Hematopoietic multipotent progenitor cell treated with erythropoietin and hydrocortisone succinate and interleukin-3 and kit ligand, for 15 days (in vitro differentiated cells): ENCODE measurements at places on chromosomes 12 and 14.

DNA sequence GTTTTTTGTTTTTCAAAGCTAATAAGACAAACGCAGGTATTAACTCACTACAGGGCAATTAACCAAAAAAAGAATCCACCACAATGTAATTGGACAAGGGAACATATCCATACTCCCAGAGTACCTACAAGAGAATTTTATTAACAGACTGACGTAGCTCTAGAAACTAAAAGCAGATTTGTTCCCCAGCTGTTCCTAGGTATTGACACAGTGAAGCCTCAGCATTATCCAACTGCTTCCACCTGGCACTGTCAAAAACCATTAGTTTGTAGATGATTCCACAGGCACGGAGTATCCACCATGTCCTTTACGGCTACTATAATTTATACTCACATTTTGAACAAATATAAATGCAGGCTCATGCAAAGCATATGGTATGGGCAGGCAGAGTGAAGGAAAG is 22.3 kb downstream of the PPM1H start:
- no peak for DNase-seq

DNA sequence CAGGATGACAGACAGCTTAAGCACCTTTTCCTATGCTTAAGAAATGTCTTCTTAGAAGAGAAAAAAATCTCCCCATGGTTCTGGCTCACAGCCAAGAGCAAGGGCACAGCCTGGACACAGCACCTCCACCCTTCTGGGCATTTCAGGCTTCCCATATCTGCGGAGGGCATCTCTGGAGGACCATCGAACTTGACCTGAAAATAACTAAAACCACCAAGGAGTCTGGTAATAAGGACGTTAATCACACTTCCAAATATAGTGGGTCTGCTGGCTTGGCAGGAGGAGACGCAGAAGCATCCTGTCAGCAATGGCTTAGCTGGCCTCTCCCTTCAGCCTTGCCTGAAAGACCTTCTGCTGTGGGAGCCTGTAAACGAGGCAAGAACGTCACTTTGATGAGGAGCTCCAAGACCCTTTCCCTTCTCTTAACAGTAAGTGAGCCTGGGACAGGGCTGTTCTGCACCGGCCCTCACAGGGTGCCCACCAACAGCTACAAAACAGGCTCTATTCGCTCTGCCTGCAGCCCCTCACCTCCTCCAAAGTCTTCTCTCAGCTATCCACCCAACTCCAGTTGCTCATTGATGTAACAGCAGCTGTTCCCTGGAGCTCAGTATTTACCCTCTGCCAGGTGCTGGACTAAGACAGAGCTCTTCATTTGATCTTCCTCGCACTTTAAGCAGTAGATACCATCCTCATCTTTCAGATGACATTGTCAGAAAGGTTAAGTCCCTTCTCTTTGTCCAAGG is 13.2 kb downstream of the SETD3 start:
- no peak for DNase-seq

- no peak for DNase-seq
Observed at GRCh38 chr12:104189915-104190555, 25.5 kb upstream of the TXNRD1 start.

DNA sequence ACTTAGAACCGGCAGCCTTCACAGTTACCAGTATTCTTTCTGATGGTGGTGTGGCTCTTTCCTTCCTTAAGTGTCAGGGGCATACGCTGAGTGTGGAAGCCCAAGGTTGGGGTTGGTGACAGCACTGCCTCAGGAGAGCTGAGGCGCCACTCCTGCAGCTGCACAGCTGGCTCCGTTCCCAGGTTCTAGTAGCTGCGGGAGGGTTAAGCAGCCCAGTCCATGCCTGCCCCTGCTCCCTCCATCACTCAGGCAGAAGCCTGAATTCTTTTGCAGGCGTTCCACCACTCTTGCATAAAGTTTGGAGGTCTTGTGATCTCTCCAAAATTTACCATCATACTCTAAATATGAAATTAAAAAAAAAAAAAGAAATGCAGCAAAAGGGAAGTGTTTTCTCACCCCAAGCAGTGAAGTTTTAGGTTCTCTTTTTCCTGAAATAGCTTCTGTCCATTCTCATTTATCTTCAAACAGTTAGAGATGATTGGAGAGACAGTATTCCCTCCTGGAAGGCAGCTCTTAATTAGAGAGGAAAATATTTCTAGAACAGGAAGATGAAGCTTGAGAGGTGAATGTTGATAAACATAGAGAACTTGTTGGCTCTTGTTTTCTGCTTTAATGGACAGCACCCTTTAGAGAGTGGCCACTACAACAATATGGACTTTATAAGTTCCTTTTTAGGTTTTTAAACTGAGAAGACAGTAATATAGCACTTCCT is 136.1 kb downstream of the FGD4 start:
- DNase-seq = no peak

DNA sequence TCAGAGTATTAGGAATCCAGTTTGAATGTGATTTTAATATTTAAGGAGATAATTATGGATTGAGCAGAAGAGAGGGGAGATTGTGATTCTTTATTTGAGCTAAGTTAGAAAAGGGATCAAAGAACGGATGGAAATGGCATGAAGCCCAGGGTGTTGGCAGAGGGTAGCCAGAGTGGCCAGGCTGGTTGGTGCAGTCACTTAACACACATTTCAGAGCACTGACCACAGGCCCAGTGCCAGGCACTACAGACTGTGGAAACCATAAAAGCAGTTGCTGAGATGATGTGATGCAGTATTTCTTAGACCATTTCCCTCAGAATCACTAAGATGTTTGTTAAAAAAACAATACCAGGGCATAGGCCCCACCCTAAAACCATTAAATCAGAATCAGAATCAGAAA is 167.7 kb upstream of the AMIGO2 start:
- no peak for DNase-seq

GRCh38 chr14:90373887-90374286 is 22.9 kb upstream of the CALM1 start:
- DNase-seq = no peak

GRCh38 chr12:71865757-71866536 is 26.4 kb downstream of the TBC1D15 start:
- DNase-seq = no peak

DNA sequence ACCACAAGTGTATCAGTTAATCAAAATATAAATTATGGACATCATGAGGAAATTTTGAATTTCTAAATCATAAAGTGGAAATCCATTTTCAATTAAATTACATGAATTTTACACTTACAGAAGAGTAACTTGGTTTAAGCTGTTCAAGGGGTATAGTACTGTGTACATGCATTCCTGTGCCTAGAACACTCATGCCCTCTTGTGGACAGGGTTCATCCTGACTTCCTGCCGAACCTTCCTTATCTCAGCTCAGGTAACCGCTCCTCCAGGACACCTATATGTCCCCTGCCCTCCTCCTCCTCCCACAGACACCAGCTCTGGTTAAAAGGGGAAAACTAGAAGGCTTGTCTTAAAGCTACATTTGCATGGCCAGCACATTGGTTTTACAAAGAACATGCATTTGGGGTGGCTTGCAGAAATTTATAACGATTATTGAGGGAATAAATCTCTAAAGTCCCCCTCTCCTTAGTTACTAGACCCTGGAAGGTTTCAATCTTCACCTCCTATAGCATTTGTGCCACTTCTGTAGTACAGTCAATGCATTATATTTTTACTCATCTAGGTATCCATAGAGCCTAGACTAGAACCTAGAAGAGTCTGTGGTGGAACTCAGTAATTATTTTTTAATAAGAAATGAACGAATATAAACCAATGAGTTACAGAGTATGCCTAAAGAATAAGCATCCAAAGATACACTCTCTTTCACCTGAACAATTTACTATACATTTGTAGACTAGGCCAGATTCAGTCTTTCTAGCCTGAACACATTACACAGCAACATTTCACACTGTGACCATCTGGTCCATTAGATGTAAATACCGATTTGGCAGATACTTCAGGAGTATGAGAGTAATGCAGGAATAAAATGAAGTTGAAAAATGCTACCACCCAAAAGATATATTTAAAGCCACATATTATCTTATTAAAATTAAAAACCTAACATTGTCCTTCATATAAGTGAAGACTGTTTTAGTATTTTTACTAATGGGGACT is 345.6 kb downstream of the PAWR start:
- DNase-seq = no peak

DNA sequence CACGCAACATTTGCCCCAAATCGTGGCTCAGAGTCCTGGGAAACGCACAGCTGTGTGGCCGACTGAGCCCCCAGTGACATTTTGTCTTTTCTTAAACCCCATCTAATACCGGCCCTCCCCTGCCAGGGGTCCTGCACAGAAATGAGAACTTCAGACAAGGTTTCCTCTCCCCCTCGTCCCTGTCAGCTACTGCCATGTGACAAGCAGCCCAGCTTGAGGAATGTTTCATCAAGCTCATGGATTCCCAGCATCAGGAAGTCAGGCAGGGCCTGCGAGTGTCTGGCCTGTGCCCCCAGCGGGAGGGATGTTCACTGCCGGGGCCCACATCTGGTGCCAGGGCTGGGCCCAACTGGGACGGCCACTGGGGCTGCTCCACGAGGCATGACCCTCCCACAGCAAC is 15.9 kb downstream of the MMP17 start:
- no peak for DNase-seq

DNA sequence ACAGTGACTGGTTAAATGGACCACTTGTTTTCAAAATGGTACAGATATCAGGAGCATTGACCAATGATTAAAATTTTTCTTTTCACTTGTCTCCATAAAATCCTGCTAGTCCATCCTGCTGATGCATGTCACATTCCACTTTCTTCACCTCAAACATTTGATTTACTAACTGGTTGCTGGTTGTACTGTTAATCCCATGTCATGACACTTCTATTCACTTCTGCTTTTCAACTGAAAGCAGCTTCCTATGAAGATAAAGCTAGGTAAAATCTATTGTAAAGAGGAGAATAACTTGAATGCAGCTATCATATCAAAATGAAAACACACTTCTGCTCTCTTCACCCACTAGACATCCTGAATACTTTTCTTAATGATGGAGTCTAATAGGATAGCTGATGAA is 149.6 kb upstream of the OTX2 start:
- DNase-seq = no peak

DNA sequence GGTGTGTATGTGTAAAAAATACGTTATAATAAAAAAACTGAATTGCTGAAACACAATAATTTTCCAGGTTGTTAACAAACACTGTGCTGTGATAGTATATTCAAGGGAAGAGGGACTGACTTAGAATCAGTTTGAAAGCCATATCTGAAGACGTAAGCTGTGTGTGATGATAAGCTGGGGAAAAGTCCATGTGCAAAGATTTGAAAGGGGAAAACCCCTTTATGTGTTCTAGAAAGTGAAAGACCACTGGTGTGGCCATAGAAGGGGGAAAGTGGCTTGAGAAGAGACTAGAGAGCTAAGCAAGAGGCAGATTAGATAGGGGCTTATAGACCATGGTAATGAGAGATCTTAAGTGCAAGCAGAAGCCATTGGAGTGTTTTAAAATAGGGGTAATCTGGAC is 195.9 kb upstream of the GZMB start:
- DNase-seq = no peak

DNA sequence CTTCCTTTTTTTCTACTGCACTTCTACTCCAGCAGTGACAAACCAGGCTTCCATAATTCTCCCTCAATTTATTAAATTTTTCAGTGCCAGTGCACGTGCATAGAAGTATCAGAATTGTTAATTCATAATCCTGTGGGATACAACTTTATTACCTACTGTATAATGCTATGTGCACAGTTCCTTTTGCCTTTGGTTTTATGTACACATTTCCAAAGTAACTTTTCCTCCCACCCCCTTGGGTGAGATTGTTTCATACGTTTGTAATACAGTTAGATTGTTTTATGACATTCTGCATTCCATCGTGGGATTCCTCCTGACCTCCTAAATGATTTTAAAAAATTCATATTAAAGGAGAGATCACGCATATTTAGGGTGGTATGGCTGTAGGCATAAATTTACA is 128.1 kb downstream of the TTC6 start:
- DNase-seq = no peak

DNA sequence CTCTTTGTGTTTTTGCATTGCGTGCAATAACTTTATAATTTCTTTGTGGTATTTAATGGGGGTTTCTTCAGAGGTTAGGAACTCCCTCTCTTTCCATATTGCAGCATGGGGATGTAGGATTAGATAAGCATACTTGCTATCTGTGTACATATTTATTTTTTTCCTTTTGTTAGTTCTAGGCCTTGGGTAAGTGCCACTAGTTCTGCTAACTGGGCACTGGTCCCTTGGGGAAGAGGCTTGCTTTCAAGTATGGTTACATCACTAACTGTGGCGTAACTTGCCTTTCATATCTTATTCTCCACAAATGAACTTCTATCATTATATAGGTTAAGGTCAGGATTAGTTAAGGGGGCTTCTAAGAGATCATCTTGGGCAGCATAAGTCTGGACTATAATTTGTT is 31.5 kb upstream of the SLCO1B3 start:
- DNase-seq = no peak

- no peak for DNase-seq
Observed at GRCh38 chr12:25746131-25746530, 193.0 kb upstream of the LMNTD1 start.

- DNase-seq = no peak
Observed at GRCh38 chr12:125100551-125101434, 35.6 kb downstream of the AACS start.

DNA sequence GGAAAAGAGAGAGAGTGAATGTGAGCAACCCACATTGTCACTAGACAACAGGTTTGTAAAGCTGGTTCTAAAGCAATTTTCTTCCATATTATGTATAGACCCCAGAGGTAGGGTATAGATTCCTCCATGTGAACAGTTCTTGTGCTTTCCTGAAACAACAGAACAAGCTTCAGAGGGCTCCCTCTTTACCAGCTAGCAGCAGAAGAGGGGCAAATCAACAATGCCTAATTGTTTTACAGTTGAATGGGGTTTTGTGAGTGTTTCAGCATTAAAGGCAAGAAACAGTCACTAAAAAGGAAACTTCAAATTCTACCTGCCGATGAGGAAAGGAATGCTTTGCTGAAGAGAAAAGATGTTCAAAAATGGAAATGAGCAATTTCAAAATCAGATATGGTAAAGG is 341.2 kb upstream of the KITLG start:
- no peak for DNase-seq

GRCh38 chr12:23950210-23950774 is 822 bp upstream of the SOX5 start:
- no peak for DNase-seq

DNA sequence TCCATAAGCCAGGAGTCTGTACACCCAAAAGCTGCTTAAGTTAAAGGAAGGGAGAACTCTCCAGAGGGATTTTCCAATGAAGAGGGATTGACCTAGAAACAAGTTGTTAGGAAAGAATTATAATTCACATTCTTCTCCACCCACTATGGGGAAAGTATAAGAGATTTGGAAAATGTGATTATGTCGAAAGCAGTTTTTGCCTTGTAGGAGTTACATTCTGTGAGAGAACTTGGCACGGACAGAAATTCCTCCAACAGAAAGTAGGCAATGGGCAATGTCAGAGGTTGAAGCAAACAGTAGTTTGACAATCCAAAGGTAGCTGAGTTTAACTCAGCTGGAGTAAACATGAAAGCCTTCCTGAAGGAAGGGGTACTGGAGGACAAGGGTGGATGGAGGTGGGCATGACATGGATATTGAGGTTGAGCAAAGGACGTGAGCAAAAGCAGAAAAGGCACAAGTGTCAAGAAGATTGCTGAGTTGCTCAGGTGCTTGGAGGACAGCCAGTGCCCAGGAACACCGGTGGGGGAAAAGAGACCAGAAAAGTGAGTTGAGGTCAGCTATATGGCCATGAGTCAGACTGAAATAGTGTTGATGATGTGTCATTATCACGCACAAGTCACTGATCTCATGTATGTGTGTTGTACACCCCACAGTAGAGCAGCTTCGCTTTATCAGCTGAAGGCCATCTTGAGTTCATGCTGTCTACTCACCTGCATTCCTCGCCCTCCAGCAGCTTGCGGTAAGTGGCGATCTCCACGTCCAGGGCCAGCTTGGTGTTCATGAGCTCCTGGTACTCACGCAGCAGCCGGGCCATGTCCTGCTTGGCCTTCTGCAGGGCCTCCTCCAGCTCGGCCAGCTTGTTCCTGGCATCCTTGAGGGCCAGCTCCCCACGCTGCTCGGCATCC is 4.0 kb downstream of the KRT5 start:
- DNase-seq = no peak
